ENCODE measurements at places on chromosomes 2 and 18.

- no peak for DNase-seq
These were observed 51.2 kb downstream of the SLC14A2 start for GRCh38 chr18:45666520-45666919.

DNA sequence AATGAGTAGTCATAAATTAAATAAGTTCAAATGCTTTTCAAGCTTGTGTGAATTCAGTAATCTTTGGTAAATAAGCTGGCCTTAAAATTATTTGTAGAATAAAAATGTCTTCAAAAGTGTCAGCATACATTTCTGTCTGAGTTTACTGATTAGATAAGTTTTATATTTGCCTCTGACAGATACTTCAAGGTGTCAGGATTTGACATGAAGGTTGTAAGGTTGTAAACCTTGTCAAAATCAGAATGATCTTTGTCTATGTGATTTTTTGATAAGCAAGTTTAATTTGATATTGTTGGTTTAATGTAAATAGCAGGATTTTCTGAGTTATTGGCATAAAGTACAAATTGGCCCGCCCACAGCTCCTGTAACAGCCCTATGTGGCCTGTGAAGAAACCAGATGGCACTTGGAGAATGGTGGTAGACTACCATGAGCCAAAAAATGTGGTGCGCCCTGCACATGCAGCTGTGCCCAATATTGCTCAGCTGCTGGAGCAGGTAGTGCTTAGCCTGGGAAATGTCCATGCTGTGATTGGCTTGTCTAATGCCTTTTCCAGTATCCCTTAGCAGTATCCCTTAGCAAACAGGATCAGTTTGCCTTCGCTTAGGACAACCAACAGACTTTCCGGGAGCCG is 188.0 kb upstream of the SPHKAP start:
- DNase-seq, result no peak

GRCh38 chr2:194718881-194719280 is 938.1 kb upstream of the SLC39A10 start:
- no peak for DNase-seq

- DNase-seq, result peak; percentile 55
These were observed 156.7 kb downstream of the KLHL29 start for GRCh38 chr2:23541503-23542229.

GRCh38 chr2:84971510-84972206 is 697 bp downstream of the KCMF1 start:
- peak; percentile 53 for DNase-seq

- no peak for DNase-seq
These were observed 46.7 kb downstream of the INO80C start for GRCh38 chr18:35451032-35451431.

- no peak for DNase-seq
These were observed 187.4 kb downstream of the DNER start for GRCh38 chr2:229526951-229527350.

DNA sequence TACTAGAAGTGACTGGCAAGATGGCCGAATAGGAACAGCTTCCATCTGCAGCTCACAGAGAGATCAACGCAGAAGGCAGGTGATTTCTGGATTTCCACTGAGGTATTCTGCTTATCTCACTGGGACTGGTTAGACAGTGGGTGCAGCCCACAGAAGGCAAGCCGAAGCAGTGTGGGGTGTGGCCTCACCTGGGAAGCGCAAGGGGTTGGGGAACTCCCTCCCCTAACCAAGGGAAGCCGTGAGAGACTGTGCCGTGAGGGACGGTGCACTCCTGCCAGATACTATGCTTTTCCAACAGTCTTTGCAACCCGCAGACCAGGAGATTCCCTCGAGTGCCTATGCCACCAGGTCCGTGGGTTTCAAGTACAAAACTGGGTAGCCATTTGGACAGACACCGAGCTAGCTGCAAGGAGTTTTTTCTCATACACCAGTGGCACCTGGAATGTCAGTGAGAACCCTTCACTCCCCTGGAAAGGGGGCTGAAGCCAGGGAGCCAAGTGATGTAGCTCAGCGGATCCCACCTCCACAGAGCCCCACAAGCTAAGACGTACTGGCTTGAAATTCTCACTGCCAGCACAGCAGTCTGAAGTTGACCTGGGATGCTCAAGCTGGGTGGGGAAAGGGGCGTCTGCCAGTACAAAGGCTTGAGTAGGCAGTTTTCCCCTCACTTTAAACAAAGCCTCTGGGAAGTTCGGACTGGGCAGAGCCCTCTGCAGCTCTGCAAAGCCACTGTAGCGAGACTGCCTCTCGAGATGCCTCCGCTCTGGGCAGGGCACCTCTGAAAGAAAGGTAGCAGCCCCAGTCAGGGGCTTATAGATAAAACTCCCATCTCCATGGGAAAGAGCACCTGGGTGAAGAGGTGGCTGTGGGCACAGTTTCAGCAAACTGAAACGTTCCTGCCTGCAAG is 40.1 kb downstream of the PLEK start:
- no peak for DNase-seq

- no peak for DNase-seq
These were observed 744.3 kb upstream of the ACVR2A start for GRCh38 chr2:147100406-147101035.

- DNase-seq, result no peak
These were observed 158.9 kb upstream of the MEIS1 start for GRCh38 chr2:66275984-66276383.

DNA sequence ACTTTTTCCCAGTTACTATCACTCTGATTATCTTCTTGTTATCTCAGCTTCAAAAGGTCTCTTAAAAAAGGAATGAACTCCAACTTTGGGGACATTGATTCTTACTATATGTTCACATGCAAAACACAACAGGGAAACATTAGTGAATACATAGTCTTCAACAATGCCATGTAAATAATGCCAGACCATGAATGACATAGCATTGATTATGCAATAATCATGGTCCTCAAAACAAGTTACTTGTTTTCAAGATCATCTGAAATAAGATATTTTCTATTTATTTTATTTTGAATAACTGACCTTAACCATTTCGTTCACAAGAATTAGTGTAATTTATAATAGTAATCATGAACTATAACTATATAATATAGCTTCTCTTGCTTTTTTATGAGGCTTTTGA is 902.3 kb downstream of the MBD2 start:
- DNase-seq, result no peak

- peak; percentile 61 for DNase-seq
These were observed 171.0 kb downstream of the SRBD1 start for GRCh38 chr2:45439788-45440773.

DNA sequence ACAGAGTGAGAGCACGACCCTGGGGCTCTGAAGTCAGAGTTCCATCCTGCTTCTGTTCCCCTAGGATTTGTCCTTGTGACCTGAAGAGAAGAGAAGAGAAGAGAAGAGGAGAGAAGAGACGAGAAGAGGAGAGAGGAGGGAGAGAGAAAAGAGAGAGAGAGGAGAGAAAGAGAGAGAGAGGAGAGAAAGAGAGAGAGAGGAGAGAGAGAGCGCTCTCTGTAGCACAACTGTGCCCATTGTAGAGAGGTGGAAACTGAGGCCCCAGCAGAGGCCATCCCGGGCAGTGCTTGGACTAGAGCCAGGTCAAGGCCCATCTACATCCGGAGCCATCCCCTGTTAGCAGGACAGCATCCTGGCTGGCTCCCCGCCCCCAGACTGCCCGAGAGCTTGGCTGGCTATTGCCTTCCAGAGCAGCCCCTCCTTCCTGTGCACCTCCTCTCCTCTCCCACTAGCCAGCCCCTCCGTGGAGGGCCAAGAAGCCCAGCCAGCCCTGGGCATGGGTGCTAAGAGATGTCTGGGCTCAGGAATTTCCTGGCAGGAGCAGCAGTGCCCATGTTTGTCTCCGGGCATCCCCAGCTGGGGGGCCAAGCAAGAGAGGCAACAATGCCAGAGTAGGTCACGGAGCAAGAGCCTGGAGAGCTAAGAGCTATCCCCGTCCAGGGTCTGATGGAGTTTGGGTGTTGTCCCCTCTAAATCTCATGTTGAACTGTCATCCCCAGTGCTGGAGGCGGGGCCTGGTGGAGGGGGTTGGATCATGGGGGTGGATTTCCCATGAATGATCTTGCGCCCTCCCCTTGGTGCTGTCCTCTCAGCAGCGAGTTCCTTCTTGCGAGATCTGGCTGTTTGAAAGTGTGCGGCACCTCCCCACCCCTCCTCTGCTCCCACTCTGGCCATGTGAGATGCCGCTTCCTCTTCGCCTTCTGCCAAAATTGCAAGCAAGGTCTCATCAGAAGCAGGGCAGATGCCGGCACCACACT is 18.2 kb upstream of the GPR55 start:
- no peak for DNase-seq

DNA sequence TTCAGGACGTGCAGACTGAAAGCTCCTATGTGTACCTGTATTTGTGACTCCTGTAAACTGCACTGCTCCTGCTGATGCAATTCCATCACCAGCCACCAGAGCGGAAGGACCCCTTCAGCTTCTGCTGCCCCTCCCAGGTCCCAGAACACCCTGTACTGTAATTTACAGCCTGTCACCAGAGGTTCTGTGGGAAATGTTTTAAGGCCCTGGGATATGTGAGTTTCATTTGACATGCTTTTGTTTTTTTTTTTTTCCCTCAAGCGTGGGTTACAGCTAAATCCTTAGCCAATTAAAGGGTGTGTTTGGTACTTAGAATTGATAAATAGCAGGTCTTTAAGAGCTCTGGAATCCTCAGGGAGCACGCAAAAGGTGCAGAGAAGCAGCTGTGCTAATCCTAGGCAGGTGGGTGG is 79.4 kb downstream of the KCTD1 start:
- DNase-seq, result no peak

DNA sequence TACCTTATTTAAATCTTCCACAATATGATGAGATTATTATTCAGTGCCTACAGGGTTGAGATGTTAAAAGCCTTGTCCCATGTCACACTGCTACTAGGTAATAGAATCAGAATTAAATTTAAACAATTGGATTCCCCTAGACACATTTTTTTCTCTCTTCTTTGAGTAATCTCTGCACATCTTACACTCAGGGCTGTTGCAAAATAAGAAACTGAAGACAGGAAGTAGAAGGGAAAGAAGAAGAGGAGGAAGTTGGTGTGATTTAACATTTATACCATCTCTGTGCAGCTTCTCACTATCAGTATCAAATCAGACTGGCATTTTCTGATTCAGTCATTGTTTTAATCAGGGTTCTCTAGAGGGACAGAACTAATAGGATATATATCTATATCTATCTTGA is 677.6 kb downstream of the IRS1 start:
- no peak for DNase-seq

GRCh38 chr2:230323385-230324106 is 3.4 kb upstream of the SP140L start:
- DNase-seq, result no peak

GRCh38 chr2:70391988-70392387 is 90.1 kb upstream of the FAM136A start:
- DNase-seq, result no peak

All from fibroblast of skin of back (primary cell).